ENCODE measurements at places on chromosomes 5 and 9.

DNA sequence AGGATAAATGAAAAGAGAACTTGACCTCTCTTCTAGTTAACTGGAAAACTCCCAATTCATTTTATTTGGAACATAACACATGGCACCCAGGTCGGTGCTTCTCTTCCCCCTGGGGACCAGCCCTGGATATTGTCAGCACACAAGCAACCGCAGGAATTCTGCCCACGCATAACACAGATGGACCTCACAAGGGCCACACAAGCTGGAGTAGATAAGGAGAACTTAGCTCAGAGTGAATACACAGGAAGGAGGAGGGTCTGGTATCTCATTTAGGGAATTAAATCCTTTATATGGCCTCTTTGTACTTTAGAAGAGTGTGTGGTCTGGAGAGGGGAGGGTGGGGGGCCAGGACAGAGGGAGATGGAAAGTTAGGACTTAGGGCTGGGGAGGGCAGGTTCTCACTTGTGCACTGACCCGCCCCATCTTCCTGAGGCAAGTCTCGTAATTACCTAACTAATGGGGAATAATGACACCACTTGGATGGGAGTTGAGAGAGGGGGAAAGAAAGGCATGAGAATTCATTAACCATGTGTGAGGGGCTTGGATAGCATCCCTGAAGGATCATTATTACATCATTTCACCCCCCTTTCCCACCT is 341.2 kb upstream of the WWC1 start:
- no peak for DNase-seq

DNA sequence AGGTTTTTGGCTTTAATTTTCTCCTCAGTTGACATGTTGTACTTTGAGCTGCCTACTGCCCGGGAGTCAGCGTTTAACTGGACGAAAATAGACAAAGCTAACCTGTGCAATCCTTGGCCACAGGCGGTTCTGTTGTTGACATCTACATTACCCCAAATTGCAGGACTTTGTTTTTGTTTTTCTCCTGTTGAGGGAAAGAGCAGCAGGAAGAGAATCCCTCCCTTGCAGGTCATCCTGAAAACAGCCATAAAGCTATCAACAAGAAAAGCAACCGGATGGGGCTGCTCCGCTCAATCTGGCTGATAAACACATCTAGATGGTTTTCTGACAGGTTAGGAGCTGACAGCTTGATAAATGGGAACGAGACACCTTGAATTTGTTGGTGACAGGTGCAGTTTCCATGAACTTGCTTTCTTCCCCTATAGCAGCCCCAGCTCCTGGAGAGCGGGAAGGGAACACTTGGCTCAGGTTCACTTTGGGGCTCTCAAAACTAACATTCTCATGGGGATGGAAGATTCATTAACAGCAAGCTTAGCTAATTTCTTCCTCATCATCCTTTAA is 331.5 kb downstream of the SLIT3 start:
- DNase-seq, result no peak

DNA sequence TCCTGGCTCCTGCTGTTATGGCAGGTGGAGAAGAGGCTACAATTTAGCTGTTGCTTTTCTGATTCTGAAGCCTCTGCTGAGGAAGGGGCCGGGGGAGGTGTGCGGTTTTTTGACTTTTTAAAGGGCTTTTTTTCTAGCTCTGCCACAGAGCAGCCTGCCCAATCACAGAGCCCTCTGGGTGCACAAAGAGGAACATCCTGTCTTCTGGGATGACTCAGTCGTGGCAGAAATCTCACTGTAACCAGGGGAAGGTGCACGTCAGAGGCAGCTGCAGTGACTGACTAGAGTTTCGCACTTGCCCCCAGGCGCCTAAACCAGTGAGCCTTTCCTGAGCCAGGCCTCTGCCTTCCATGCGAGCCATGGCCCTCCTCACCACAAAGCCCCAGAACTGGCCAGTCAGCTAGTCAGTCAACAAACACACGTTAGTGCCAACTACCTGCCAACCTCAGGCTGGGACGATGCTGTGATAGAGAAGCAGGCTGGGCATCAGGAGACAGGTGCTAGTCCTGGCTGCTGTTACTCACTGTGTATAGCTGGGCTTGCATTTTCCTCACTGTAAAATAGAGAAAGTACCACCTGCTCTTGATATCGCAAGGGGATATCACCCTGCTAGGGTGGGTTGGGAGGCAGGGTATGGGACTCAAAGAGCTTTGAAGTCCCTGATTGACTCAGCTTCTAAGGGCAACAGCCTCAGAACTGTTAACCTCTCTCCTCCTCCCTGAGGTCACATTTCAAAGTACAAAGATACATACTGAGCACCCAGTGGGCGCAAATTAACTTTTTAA is 2.2 kb downstream of the AKNA start:
- DNase-seq, result peak; percentile 74

DNA sequence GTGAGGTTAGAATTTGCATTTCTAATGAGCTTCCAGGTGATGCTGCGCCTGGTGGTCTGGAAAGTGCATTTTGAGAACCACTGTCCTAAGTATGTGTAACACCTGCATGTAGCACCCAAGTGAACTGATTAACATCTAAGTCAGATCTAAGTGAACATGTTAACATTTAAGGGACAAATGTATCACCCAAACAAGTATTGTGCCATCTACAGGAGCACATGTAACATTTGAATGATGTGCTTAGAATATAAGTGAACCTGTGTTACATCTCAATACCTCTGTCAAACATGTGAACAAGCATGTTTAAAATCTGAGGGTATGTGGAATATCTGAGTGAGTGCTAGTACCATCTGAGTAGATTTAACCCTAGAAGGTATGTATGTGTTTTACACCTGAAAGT is 68.7 kb downstream of the PLPPR1 start:
- DNase-seq, result no peak

DNA sequence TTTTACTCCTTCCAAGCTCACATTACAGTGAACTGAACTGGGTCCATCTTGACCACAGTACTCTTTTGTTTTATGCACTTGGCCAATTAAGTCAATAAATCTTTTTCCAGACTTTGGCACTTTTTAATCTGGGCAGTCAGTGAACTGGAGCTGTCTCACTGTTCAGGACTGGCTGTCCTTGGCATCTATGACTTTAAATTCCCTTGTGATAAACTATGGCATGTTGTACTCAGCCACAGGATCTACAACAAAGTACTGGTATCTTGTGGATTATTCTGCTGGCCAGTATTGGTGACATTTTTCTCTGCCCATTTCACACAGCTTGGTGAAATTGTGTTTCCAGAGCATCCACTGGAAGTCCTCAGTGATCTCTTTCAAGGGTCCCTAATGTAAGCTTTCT is 1144.8 kb upstream of the SEMA6A start:
- DNase-seq, result no peak

DNA sequence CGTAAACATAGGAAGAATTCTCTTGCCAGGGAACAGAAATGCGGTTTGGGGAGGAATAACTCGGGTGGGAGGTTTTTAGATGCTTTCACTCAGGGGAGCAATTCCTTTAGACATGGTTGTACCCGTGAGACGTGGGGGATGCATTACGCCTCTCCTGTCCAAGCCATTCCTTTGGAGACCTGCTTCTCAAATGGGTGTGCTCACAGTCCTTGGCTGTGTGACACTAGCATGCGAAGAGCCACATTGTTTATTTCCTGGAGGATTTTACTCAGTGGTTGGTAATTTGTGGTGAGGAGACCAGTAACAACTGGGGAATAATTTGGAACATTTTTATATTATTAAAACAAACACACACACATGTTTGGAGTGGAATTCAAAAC is 18.5 kb downstream of the COL15A1 start:
- DNase-seq, result no peak

DNA sequence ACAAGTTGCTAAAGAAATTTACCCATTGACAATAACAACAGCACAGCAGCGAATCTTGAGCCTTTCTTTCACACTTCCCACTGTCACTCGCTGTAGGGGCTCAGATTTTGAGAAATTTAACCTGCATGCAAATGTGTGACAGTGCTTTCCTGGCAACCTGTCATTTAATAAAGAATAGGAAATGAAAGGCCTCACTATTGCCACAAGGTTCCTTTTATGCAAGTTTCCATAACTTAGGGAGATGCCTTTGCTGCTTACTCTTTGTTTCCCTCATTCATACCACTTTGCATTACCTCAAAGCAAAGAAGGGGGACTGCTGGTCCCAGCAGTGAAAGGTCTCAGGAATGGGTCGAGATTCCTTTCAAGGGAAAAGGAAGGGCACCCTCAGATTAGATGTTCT is 49.5 kb downstream of the PTCD2 start:
- no peak for DNase-seq

DNA sequence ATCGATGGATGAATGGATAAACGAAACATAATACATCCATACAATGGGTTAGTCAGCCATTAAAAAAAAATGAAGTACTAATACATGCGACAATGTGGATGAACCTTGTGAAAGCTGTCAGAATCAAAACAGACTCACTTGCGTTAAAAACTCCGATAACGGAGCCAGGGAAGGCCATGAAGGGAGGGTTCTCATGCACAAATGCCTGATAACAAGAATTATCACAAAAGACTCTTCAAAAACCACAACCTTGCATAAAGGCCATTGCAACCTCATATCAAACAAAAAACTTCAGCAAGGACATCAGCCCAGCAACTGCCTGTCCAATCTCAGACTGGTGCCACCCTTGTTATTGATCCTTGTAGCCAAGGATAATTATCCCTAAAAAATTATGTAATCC is 13.7 kb downstream of the ERMP1 start:
- no peak for DNase-seq

DNA sequence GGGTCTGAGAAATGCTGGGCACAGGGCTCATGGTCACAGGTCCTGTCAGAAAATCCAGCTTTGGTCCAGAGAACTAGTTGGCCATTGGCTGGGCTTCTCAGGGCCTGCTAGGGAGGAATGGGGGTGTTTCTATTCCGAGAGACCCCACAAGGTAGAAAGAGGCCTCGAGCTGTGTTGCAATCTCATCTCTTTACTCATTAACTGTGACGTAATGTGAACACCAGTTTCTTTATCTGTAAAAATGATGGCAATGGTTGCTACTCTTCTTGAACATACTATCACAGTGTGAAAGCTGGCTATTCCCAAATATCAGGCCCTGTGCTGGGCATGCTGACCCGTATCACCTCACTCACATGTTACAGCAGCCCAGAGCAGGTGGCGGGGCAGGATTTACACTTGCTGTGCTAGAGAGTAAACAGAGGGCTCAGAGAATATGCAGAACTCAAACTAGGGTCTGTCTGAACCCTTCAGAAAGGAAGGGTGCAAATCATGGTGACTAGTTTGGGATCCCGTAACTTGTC is 35.7 kb upstream of the SLC25A51 start:
- DNase-seq, result no peak

DNA sequence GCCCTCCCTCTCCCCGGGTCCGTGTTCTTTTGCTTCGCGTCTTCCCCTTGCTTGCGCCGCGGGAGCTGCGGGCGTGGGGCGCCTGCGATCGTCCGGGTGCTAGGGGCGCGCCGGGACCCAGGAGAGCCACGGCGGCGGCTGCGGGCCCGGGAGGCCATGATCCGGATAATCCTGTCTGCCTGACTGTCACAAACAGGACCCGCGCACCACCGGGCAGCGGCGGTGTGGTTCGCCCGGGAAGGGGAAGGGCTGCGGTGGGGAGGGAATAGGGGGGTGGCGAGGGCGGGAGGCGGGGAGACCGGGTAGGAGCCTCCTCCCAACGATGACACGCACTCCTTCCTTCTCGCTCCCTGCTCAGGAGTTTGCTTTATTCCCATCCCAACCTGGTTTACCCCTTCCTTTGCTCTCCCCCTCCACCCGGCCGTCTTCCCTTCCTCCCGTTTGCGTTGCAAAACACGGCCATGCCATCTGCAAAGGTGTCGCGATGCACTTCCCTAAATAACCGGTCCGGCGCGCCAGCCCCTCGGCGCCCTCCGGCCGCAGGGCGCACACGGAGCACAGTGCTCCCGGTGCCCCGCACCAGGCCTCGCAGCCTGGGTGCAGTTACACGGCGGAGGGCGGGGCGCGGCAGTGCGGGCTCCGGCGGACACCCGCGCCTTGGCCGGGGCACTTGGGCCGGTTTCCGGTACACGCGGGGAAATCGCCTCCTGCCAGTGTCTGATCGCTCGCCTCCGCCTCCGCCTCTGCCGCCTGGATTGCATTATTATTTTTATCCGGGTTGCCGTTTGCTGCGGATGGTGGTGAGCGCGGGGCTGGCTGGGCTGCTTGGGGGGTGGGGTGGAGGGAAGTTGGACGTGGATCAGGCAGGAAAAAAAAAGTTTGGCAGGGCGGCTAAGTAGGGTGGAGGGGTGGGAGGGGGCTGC is 1.5 kb downstream of the SMARCA2 start:
- DNase-seq, result peak; percentile 30

GRCh38 chr5:58484505-58484904 is 6.7 kb upstream of the GAPT start:
- no peak for DNase-seq

DNA sequence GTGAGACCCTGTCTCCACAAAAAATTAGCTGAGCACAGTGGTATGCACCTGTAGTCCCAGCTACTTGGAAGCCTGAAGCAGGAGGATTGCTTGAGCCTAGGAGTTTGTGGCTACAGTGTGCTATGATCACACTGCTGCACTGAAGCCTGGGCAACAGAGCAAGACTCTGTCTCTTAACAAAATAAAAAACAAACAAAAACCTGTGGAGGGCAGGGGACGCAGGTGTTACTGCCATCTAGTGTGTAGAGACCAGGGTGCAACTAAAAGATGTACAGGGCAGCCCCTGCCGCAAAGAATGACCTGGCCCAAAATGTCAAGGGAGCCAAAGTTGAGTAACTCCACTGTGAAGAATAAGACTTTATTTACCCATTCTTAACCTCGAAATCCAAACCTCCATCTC is 27.1 kb downstream of the ASPN start:
- DNase-seq, result no peak

GRCh38 chr9:114076237-114077161 is 1.6 kb downstream of the AMBP start:
- DNase-seq, result no peak

- no peak for DNase-seq
Measured at GRCh38 chr5:157598350-157598936, 22.9 kb upstream of the ADAM19 start.

DNA sequence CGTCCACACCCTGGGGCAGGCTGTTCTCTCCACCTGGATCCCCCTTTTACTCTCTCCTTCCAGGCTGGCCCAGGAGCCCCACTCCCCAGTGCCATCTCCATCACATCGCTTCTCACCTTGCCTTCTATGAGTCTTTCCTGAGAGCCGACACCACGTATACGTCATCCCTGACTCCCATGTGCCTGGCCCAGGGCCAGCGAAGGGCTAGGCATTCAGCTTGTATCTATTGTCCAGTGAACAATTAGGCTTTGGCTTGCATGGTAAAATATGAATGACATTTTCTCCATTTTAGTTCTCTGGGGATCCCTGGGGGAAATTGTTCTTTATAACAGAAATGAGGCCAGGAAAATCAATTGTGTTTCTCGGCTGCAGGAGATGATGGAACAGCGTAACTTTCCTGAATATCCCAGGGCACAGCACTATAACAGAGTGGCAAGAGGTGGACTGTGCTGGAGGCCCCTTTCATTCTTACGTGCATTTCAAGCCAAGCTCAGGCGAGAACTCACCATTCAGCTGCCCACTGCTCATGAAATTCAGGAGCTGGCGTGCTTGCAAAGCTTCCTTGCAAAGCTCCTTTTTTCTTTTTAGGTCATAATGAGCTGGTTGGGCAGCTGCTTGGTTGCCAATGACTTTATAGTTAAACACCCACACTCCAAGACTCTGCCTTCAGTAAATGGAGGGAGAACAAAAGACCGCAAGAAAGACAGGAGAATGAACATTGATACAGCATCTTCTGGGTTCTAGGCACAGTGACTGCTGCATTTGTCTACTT is 37.7 kb downstream of the NSG2 start:
- no peak for DNase-seq

- DNase-seq, result no peak
Measured at GRCh38 chr5:105350486-105351140, 1788.0 kb upstream of the NUDT12 start.

- DNase-seq, result no peak
Measured at GRCh38 chr9:72173080-72173479, 23.8 kb downstream of the GDA start.
